Vein endothelial cell (primary cell): ENCODE measurements at places on chromosomes 5 and 9. TPM values are rescaled to one million over a fixed set of nuclear protein-coding genes. Genes with fewer than 3 reads are reported as not detected.

TGFBI gene
- 7.6 and 22.9 TPM in 2 replicates for total RNA-seq

OLFM1 gene
- 0.98 and 1.1 TPM in 2 replicates for total RNA-seq

IRX2 gene
- total RNA-seq: 0.10 TPM in 1 of 2 replicates, not detected in the other

DCTN3 gene
- 63.0 and 65.0 TPM in 2 replicates for total RNA-seq

TAF11L10 gene
- not detected in 2 replicates for total RNA-seq

RGS7BP gene
- 0.65 and 1.6 TPM in 2 replicates for total RNA-seq

TIMD4 gene
- total RNA-seq: not detected in 2 replicates
